ENCODE measurements at places on chromosomes 6 and 20.

DNA sequence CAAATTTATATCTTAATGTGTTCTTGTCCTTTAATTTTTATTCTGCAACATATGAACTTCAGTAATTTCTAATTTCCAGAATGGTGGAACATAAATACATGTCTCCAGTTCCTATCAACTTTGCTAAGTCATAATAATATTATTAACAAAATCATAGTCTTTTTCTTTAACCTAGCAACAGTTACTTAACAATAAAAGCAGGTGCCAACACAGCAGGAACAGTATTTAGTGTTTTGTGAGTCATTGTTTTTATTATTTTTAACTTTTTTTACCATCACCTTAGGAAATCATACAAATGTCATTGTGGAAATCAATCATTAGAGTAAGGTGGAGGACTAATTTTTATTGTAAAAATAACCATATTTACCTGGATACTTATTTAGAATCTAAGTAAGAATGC, 133.5 kb downstream of the PLCB1 start:
- no peak for DNase-seq

DNA sequence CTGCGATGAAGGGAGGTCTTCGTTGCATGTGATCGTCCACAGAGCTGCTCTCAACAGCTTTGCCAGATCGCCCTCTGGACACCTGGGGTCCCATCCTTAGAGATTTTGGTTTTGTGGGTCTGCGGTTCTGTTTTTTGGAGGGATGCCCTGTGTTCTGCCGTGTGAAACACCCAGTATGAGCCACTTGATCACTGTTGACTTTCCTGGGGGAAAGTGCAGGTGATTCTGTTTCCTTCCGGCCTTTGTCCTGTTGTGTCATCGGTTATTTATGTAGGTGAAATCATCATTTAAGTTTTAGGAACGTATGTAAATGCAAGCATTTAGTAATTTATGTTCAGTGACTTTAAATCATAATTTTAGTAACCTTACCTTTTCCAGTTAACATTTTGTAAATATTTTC, 56.4 kb upstream of the SLC22A1 start:
- DNase-seq = peak; percentile 41

DNA sequence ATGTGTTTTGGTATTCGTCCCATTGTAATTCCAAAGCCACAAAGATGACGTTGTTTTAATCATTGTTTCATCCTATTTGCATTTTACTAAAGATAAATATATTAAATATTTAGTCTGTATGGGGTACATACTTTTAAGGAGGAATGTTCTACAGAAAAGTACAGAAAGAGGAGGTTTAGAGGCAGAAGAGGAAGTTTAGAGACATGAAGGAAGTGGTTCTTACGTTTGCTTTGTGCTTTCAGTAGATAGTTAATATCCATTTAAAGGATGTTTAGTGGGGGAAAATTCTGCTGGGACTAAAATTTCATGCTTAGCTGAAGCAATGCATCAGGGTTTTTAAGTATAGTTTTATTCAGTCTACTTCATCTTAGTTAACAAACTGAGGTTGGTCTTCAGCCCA, 116.6 kb downstream of the CRYBG1 start:
- DNase-seq = no peak

- no peak for DNase-seq
Observed at GRCh38 chr6:151381722-151382121, 9.6 kb downstream of the ZBTB2 start.

- peak; percentile 78 for DNase-seq
Observed at GRCh38 chr6:106134906-106135634, 48.9 kb downstream of the PRDM1 start.

GRCh38 chr20:51340451-51340840, 202.1 kb downstream of the NFATC2 start:
- no peak for DNase-seq

DNA sequence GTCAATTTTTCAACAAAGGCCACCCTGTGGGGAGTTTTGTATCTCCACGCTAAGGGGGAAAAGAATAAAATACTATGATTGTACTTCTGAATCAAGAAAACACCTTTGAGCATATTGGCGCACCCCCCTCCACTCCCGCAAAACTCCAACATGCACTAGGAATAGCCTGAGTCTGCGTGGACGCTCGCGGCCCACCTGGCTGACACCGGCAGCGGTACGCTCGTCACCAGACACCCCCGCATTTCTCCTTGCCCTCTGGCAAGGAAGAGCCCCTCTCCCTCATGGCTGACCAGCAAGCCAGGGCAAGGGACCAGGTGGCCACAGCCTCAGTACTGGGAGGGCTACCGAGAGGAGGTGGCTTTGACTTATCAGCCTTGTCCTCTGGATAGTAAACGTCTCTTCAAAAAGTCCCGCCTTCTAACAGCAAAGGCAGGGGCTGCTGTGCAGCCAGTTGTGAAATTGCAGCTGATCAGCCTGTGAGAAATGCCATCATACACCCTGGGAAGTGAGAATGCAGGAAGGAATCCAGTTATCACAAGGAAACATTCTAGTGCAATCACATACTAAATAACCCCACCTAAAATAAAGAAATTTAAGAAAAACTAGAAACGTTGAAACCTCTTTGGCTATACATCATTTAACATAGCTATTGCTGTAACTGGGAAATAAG, 84.2 kb downstream of the HUS1B start:
- DNase-seq = no peak

DNA sequence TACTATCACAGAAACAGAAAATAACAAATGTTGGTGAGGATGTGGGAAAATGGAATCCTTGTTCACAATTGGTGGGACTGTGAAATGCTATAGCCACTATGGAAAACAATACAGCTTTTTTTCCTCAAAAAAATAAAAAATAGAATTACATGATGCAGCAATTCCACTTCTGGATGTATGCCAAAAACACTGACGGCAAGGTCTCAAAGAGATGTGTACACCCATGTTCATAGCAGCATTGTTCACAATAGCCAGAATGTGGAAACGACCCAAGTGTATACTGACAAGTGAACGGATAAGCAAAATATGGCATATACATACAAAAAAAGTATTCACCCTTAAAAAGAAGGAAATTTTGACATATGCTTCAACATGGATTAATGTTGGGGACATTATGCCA, 213.4 kb downstream of the KHDC1L start:
- no peak for DNase-seq

GRCh38 chr6:43917878-43918382, 147.9 kb downstream of the VEGFA start:
- peak; percentile 29 for DNase-seq

All from small intestine (tissue), 16 donors.